ENCODE measurements at places on chromosomes 3 and 15.

DNA sequence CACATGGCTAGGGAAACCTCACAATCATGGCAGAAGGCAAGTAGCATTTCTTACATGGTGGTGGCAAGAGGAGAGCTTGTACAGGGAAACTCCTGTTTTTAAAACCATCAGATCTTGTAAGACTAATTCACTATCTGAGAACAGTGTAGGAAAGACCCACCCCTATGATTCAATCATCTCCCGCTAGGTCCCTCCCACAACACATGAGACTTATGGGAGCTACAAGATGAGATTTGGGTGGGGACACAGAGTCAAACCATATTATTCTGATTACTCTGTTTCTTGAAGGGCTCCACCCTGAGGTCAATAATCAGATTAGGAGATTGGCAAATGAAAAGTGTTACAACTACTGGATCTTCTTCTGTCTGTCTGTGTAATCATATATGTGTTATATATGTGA lies 21.5 kb upstream of the TMEM45A start:
- DNase-seq: no peak

GRCh38 chr15:88238618-88239430 lies 17.7 kb downstream of the NTRK3 start:
- DNase-seq: peak; percentile 77

GRCh38 chr3:35965908-35966307 lies 326.6 kb downstream of the ARPP21 start:
- DNase-seq: peak; percentile 65

DNA sequence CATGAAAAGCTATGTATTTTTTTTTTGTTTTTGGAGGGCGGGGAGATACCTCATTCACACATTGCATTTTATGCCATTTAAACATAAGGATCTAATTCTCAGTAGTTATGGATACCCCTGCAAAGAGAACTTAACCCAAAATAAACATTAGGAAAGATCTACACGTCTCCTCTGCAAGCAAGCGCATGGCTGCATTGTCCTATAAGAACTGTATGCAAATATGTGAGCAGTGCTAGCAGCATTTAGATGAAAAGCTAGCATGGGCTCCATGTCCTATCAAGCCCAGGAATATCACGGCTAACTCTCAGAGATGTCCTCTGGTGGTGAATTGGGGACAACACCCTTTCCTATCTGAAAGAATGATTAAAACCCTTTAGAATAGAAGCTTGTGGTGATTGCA lies 292.8 kb downstream of the MEX3B start:
- peak; percentile 26 for DNase-seq

DNA sequence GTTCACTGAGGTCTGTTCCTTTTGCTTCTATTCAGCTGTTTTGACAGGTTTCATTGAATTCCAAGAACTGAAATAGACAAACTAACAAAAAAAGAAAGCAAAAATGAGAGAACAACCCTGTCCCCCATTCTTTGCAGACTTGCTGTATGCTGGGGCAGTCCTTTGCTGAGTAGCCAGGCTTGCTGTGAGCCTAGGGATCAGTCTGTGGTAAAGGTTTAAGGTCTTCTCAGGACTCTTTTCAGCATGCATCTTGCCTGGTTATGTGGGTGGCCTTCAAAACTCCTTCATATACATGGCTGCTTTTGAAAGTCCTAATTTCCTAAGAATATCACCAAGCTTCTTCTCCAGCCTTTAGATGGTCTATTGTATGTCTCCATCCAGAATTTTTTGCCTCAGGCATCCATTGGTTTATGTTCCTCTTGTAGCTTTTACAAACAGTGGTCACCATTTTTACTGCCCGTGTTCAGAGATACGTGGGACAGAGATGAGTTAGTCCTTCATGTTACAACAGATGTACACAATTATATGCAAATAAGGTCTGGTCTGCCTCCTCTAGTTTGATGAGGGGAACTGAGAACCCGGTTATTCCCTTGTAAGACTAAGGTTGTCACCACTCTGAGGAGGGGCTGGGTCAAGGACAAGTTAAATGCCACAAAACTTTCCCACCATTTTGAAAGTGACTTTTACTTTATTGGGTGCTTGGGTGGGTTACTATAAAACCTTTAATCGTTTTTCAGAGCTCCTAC lies 41.4 kb downstream of the SACM1L start:
- no peak for DNase-seq

- peak; percentile 72 for DNase-seq
These were observed 57.6 kb upstream of the ATP11B start for GRCh38 chr3:182735672-182736071.

GRCh38 chr15:85333132-85333831 lies 47.1 kb upstream of the AKAP13 start:
- peak; percentile 94 for DNase-seq

GRCh38 chr3:155230382-155230781 lies 63.1 kb downstream of the STRIT1 start:
- DNase-seq: peak; percentile 76

DNA sequence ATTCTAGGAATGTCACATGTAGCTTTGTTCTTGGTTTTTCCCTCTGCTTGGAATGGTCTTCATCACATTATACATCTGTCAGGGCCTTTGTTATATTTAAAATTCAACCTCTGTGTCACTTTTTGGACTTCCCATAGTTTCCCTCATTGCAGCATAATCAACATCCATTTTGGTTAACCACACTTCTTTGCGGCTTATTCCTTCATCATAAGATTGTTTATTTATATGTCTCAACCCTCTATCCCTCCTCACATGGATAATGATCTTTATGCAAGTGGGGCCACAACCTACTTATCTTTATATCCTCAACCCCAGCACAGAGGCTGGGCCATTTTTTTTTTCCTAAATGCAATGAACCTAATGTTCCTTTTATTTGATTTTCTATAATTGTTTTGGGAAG lies 260.0 kb upstream of the THBS1 start:
- DNase-seq: no peak

DNA sequence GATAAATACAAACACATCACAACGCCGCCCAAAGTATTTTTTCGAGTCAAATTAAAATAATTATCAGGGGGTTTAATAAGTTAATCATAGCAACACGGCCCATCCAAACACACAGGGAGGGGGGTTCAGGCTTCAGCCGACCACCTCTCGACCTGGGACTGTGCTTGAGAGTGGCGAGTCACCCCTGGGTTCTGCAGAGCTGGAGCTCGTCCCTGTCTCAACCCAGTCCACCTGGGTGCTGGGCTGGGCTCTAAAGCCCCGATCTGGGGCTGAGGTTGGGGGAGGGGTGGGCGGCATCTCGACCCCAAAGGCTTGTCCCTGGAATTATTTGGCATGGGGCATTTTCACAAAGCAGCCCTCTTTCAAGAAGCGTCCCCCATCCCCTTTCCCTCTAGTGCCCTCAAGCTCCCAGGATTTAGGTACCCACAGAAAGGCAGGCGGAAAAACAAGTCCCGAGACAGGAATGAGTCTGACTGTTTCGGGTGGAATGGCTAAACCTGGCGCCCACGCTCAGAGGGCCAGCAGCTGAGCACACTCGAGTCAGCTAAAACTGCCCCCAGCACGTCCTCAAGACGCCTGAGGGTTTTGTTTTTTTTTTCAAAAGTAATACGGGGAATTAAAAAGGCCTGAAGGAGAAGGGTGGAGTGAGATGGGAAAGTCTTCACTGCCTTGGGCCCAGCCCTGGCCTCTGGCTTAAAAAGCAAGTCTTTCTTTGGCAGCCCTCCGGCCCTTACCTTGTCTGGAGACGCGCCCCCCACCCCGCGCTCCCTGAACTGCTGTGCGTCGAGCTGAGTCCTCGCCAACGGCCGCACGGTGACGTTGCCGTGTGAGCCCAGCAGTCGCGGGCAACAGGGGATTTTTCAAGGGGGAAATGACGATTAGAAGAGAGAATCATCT lies 32.5 kb downstream of the NR2F2 start:
- DNase-seq: no peak

DNA sequence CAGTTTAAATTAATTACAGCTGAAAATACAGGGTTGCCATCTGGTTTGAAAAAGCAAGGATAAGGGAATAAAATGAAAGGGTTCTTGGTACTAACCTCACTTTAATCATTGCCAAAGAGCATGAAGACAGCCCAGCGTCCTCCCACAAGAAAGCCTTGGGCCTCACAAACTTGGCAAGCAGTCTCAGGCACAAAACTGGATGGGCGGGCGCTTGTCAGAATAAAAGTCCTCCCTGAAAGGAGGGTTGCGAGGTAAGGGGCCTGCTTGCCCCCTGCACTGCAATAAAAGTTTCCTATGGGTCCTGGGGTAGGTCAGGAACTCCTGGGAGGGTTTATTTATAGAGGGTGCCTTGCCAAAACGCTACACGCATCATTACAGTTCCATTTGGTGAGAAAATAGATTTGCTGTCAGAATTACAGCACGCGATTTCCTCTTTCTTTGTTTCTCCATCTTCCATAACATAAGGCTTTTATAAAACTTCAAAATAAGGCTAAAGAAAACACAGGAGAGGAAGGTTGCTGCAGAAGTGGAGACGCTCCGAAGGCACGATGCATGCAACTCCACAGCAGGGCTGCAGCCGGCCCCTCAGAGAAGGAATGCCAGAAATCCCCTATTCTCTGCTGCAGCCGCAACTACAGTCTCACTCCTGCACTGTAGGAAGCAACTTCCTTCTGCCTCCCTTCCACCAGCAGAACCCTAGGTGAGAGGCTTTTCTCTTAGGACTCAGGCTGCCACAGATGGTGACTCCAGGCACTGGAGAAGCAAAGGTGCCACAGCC lies 61.3 kb downstream of the VGLL4 start:
- peak; percentile 93 for DNase-seq

DNA sequence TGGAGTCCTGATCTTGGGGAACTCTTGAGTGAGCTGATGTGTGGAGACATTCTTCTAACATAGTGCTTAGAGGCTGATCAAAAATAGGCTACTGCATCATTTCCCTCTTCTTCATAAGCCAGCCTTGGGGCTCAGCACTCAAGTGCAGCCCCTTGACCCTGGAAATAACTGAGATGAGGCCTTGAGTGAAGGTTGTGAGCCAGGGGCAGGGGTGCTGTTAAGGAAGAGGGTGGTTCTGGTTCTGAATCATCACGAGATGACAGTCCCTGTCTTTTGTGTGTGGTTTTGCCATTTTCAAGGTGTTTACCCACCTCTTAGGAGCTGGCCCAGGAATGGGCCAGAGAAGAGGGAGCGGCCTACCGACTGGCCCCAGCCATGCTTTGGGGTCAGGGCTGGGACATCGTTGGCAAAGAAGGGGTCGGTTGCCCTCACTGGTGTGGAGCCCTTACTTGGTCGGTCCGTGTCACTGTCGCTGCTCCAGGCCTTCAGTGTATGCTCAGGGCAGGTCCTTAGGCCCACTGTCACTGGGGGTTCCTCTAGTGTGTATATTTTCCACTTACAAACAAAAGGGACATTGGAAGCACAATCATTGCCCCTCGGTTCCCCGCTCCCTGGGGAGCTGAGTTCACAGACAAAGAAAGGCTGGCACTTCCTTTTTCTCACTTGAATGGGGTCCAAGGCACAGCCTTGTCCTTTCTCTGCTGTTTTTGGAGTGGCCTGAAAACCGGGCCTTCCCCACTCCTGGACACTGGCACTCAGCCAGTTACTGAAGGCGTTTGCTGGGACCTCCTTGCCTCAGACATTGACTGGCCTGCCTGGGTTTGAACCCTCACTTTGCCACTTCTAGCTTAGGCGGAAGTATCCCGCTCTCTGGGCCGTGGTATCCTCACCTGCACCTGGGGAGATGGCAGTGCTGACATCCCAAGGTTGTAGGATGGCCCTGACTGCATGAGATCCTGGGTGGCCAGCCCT lies 46.6 kb downstream of the SLC6A6 start:
- no peak for DNase-seq

- DNase-seq: no peak
These were observed 237.5 kb upstream of the IL12A start for GRCh38 chr3:159751146-159751545.
